ENCODE measurements at places on chromosomes 11 and 22. TPM values are rescaled to one million over a fixed set of nuclear protein-coding genes. Genes with fewer than 3 reads are reported as not detected.

The MS4A7 gene
- polyA plus RNA-seq, result 0.10 TPM

The DHCR7 gene
- polyA plus RNA-seq, result 37.9 TPM

The OR51B5 gene
- not detected for polyA plus RNA-seq

The TRIM49 gene
- not detected for polyA plus RNA-seq

The DNAL4 gene
- polyA plus RNA-seq, result 95.0 TPM

The RAB39A gene
- polyA plus RNA-seq, result 3.1 TPM

The STIM1 gene
- 14.5 TPM for polyA plus RNA-seq

The A4GALT gene
- not detected for polyA plus RNA-seq

The UPB1 gene
- polyA plus RNA-seq, result 0.12 TPM

The OSBPL5 gene
- 49.1 TPM for polyA plus RNA-seq

The MIAT gene
- 529 TPM for polyA plus RNA-seq

The SLC37A2 gene
- polyA plus RNA-seq, result 0.12 TPM

The HBG1 gene
- not detected for polyA plus RNA-seq

The IGSF9B gene
- 2.3 TPM for polyA plus RNA-seq

The CACNA1I gene
- 2.6 TPM for polyA plus RNA-seq

The GPHA2 gene
- polyA plus RNA-seq, result not detected

The RIMBP3C gene
- polyA plus RNA-seq, result 0.07 TPM

The SLC6A5 gene
- not detected for polyA plus RNA-seq

The SLC17A6 gene
- 4.3 TPM for polyA plus RNA-seq

The P2RY6 gene
- polyA plus RNA-seq, result not detected

The HEPACAM gene
- polyA plus RNA-seq, result not detected
